ENCODE measurements at places on chromosomes 2 and 18.

DNA sequence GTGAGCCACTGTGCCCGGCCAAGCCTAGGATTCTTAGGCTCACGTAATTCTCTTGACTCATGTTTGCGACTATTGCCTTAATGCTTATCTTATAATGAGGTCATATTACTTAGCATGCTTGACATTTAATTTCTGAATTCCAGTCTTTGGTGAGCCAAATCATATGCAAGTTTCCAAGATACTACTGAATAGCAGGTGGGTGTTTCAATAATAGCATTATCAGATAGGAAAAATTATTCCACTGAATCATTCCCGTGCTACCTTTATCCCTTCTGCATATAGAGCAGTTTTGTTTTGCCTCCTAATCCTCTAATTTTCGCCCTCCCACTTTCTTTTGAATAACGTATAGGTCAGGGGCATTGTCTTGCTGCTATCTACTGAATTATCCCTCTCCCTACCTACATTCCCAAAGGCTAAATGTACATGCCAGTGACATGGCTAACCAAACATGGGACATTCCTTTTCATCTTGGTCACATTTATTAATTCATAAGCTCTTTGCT, 4.9 kb downstream of the DAW1 start:
- no peak for DNase-seq

DNA sequence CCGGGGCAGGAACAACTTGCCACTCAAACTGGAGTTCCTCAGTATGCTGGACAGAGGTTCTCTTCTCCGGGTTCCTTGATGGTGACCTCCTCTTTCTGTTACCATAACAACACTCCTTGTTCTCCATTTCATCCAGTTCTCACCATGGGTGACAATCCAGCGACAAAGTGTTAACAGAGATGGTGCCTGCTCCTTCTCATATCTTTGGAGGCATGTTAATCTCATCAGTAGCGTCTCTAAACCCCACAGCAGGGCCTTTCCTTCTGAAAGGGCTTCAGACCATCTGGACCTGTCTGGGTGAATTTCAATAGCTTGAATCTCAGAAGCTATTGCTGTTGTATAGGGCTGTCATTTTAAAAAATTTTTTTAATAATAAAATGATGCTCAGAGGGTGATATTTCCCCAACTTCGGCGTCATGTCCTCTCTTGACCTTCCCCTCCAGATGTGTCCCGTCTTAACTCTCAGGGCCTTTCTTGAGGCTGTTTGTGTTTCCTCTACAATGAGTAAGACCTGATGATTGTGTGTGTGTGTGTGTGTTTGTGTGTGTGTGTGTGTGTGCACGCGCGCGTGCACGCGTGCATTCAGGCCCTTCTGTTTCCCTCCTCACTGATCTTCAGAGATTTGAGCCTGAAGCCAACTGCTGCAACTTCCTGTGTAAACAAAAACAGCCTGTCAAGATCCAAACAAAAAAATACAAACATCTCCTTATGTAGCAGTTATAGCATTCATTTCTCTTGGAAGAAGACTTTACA, 24.3 kb upstream of the CETN1 start:
- DNase-seq, result no peak

DNA sequence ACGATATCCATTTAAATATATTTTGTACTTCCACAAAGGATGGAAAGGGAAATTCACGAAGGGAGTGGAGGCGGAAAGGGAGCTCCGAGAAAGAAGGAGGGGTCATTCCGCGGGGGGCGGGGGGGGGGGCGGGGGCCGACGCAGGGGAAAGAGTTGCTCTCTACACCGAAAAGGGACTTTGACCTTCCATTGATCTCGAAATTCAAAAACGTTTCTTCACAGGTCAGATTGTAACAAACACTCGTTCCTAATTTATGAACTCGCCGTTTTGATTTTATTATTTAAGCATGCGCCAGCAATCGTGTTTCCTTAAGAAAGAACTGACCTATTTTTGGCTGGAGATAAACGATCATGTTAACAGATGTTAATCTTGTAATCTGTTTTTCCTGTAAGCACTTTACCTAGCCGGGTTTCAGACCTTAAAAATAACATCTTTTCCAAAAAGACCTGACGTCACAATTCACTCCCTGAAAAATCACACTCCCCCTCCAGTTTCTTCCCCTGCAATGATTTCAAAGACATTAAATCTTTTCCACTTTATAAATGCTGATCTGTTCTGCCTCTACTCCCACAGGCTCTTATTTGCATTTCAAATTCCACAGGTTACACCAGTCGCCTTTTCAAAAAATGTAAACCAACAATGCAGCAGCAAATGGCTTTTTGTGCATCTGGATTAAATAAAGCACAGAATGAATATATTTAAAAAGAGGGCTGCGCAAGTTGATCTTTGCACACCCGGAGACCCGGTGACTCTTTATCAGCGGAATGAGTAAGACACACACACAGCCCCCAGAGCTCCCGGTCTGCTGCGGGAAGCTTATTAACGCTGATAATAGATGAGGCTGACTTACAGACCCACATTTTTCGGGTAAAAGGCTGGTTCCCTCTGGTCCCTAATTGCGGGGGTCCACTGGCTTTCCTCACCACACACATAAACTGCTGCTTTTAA, 1.6 kb downstream of the ZNF516 start:
- DNase-seq, result no peak

DNA sequence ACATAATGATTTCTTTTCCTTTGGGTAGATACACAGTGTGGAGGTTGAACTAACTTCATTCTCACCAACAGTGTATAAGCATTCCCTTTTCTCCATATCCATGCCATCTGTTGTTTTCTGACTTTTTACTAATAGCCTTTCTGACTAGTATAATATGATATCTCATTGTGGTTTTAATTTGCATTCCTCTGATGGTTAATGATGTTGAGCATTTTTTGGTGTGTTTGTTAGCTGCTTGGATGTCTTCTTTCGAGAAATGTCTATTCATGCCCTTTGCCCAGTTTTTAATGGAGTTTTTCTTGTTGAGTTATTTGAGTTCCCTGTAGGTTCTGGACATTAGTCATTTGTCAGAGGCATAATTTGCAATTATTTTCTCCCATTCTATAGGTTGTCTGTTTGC, 59.8 kb downstream of the MARCHF4 start:
- no peak for DNase-seq

DNA sequence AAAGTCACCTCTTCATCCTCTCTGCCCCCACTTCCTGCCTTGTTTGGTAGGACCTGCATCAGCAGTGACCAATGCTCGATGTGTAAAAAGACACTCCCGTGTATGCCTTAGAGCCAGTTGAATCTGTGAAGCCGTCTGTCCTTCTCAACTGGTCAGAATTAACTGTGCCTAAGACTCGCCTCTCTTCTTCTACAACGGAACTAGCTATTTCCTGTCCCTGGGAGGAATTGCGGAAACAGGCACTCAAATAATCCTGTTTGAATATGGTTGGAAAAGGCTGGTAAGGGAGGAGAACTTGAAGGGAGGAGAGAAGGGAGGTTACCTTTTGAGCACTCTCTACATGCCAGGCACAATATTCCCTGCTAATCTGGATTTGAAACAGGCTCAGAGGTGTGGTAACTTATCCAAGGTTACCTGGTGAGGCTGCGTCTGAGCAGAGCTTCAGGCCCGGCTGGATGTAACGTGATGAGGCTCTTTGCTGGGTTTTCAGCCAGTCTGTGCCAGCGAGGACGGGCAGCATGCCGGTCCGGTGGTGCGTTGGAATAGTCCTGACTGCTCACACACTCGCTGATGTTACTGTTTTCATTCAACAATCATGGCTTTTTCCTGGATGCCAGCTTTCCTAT, 127.0 kb downstream of the FAM168B start:
- DNase-seq, result no peak

DNA sequence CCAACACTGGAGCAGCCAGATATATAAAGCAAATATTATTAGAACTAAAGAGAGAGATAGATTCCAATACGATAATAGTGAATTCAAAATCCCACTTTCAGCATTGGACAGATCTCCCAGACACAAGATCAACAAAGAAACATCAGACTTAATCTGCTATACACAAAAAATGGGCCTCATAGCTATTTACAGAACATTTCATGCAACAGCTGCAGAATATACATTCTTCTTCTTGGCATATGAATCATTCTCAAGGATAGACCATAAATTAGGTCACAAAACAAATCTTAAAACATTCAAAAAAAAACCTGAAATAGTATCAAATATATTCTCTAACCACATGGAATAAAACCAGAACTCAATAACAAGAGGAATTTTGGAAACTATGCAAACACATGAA, 23.8 kb upstream of the BAZ2B start:
- DNase-seq, result no peak

DNA sequence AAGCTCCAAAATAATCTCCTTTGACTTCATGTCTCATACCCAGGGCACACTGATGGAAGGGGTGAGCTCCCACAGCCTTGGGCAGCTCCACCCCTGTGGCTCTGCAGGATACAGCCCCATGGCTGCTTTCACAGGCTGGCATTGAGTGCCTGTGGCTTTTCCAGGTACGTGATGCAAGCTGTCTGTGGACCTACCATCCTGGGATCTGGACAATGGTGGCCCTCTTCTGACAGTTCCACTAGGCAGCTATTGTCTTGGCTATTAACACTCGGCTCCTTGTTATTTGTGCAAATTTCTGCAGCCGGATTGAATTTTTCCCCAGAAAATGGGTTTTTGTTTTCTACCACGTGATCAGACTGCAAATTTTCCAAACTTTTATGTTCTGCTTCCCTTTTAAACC, 634.2 kb downstream of the TSN start:
- DNase-seq, result no peak

Measured in H1 (cell line).